ENCODE measurements at places on chromosomes 4 and X. TPM values are rescaled to one million over a fixed set of nuclear protein-coding genes. Genes with fewer than 3 reads are reported as not detected.
A peak's percentile ranks its signal among the peaks of the same experiment; 100 is the strongest.

SYNPO2 gene
- total RNA-seq: 116 TPM

FAM9C gene
- total RNA-seq: 0.64 TPM

ETDB gene
- total RNA-seq: not detected

FATE1 gene
- not detected for total RNA-seq

EGFL6 gene
- total RNA-seq: not detected

ZFYVE28 gene
- 60.7 TPM for total RNA-seq

RNF150 gene
- 7.9 TPM for total RNA-seq

AWAT2 gene
- not detected for total RNA-seq

CORIN gene
- not detected for total RNA-seq

BTC gene
- total RNA-seq: 11.9 TPM

BEND4 gene
- total RNA-seq: 0.80 TPM

SPOCK3 gene
- total RNA-seq: 0.27 TPM

- H3K27me3 ChIP-seq: no peaks in the 10 kb centered on the region
- no peak overlapping the region for H3K4me3 ChIP-seq
- H3K4me1 ChIP-seq: peaks cover 14% of the 10 kb centered on the region
- H3K36me3 ChIP-seq: no peaks in the 10 kb centered on the region
- DNase-seq: no peak
- H3K27ac ChIP-seq: peak overlapping the region; percentile 69
These were observed 30.3 kb upstream of the ADH1C start for GRCh38 chr4:99382745-99383360.

GRCh38 chr4:105147553-105148161 is 981 bp downstream of the TET2 start:
- H3K4me1 ChIP-seq: peaks cover 31% of the 10 kb centered on the region
- H3K4me3 ChIP-seq: peak overlapping the region; percentile 88
- H3K36me3 ChIP-seq: no peaks in the 10 kb centered on the region
- DNase-seq: peak; percentile 18
- H3K27ac ChIP-seq: peak overlapping the region; percentile 93

- no peak overlapping the region for H3K27ac ChIP-seq
- DNase-seq: no peak
- H3K36me3 ChIP-seq: no peaks in the 10 kb centered on the region
These were observed 31.5 kb upstream of the PTTG2 start for GRCh38 chr4:37928426-37929416.

DNA sequence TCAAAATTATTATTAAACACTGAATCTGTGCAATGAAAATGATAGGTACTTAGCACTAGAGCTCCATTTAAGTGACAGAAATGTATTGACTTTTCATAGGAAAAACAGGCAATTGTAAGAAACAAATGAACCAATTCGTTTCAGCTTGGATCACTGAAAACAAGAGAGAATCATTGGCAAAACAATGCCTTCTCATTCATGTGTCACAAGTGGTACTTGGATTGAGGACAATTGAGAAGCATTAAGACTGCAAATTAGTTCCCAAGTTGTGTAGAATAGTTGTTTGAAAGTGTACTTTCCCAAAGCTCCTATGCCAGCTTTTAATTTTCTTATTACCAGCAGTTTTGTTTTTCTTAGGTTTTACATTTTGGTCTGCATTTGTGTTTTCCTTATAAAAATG is 20.6 kb downstream of the CNKSR2 start:
- H3K4me1 ChIP-seq: no peaks in the 10 kb centered on the region
- no peak overlapping the region for H3K4me3 ChIP-seq
- H3K27ac ChIP-seq: no peak overlapping the region
- H3K36me3 ChIP-seq: no peaks in the 10 kb centered on the region
- no peak for DNase-seq
- H3K27me3 ChIP-seq: no peaks in the 10 kb centered on the region

DNA sequence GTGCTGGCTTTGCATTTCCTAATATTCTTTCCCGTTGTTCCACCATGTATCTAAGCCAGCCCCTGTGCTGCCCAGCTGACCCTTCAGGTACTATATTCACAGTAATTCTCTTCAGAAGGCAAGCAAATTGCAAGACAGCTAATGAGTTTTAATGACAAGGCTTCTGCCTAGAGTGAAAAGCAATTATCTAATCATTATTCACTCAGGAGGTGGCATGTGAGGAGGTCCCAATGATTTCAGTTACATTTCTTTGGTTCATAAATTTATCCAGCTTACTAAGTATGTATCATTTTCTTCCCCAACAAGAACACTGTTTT is 123.0 kb downstream of the RASGEF1B start:
- H3K27me3 ChIP-seq: no peaks in the 10 kb centered on the region
- H3K27ac ChIP-seq: no peak overlapping the region
- H3K36me3 ChIP-seq: no peaks in the 10 kb centered on the region
- H3K4me1 ChIP-seq: no peaks in the 10 kb centered on the region

DNA sequence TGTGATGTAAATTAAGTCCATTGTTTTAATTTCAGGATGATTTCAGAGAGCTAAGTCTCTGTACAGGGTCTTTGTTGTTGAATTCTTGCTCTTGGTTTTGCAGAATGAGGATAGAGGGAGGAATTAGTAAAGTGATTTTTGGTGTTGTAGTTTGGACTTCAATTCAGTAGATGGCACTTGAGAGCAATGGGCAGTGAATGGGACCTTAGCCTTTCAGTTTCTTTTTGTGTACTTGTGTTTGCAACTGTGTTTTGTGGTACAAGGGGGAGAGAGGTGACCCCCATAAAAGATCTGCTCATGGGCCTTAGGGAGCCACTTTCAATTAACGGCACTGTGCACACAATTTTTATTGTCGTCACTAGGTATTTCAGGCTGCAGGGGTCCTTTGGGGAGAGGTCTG is 340.0 kb downstream of the DCAF12L2 start:
- H3K27ac ChIP-seq: no peak overlapping the region
- no peak overlapping the region for H3K4me3 ChIP-seq
- H3K36me3 ChIP-seq: no peaks in the 10 kb centered on the region
- no peaks in the 10 kb centered on the region for H3K4me1 ChIP-seq

DNA sequence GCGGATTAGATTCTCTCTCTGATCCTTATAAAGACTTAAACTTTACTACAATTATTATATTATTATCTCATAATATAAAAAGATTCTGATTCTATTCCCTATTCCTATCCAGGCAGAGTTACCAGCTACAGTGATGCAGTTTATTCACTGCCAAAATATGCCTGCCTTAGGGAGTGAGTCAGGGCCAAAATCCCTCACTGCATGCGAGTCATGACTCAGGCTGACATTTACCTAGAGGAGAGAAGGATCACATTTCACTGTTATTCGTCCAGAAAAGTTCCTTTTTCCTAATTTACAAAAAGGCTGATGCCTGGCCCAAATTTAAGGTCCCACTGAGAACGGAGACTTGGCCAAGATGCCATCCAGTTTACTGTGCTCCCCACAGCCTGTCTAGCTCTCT is 168.5 kb upstream of the LDB2 start:
- no peaks in the 10 kb centered on the region for H3K36me3 ChIP-seq
- no peak for DNase-seq
- no peaks in the 10 kb centered on the region for H3K4me1 ChIP-seq
- no peak overlapping the region for H3K27ac ChIP-seq
- H3K27me3 ChIP-seq: no peaks in the 10 kb centered on the region
- H3K4me3 ChIP-seq: no peak overlapping the region

GRCh38 chr4:156971676-156972378 is at the start of gene PDGFC:
Gene PDGFC (minus strand): TSS chr4:156971799. CDS start chr4:156970903, 896 bp downstream.
- no peaks in the 10 kb centered on the region for H3K36me3 ChIP-seq
- no peaks in the 10 kb centered on the region for H3K27me3 ChIP-seq
- H3K27ac ChIP-seq: peak within 1 kb of the TSS; percentile 89
- H3K4me1 ChIP-seq: peaks cover 25% of the 10 kb centered on the region

DNA sequence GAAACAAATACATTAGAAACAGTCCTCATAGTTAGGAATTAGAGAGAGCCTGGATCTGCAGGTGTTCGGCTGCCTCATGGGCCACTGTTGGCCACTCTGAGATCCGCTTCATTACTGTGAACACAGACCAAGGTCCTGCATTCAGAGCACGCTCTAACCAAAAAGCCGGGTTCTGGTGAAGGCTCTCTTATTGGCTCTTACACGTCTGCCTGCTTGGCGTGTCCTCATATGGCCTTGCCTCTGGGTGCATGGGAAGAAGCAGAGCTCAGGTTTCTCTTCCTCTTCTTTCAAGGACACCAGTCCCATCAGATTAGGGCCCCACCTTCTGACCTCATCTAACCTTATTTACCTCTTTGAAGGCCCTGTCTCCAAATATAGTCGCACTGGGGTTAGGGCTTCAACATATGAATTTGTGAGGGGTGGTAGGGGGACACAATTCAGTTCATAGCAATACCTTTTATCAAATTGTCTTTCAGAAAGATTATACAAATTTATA is 37.1 kb upstream of the ELF2 start:
- H3K27me3 ChIP-seq: no peaks in the 10 kb centered on the region
- H3K4me3 ChIP-seq: no peak overlapping the region
- no peaks in the 10 kb centered on the region for H3K36me3 ChIP-seq
- no peak overlapping the region for H3K27ac ChIP-seq

DNA sequence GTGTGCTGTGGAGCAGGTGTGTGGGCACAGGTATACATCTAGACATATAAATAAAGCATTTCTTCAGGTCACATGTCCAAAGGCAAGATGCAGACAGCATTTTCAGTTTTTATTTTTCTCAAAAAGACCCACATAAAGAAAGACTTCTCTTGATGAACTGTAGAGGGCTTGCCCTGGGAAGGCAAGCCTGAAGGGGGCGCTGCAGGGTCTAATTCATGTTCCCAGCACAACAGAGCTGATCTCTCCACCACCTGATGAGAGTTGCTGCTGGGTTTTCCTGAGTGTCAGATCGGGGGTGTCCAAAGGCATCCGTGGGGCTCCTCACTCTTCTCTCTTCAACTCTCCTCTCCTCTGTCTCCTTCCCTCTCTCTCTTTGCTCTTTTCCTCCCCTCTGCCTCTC is 26.6 kb downstream of the ADRA2C start:
- H3K4me1 ChIP-seq: no peaks in the 10 kb centered on the region
- no peaks in the 10 kb centered on the region for H3K27me3 ChIP-seq
- DNase-seq: no peak
- H3K4me3 ChIP-seq: no peak overlapping the region
- no peaks in the 10 kb centered on the region for H3K36me3 ChIP-seq

DNA sequence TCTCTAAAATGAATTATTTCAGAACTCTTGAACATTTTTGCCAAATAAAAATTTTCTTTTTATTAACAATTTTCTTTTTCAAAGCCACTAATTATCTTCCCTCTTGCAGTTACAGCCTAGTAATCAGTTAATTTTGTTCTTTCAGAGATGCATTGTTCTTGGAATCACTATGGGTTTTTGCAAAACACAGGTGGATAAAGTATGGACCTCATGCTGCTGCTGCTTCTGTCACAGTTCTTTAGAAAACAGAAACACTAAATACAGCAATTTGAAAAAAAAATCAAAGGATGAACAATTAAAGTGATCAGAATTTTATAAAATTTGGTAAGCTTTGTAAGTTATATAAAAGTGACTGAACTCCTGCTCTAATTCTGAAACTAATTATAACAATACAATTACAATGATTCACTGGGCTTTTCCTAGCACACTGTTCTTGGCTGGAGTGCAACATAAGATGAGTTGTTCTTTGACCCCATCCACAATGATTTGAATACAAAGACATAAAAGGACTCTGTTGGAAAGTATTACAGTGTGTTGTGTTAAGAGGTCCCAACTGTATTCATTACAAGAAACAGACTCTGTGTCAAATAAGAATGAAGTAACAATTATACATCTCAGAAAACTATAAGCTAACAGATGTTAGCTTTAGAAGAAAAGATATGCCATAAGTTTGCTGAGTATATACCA is 59.4 kb upstream of the GK2 start:
- H3K27me3 ChIP-seq: no peaks in the 10 kb centered on the region
- peak overlapping the region; percentile 38 for H3K27ac ChIP-seq
- H3K4me3 ChIP-seq: no peak overlapping the region
- no peaks in the 10 kb centered on the region for H3K4me1 ChIP-seq
- H3K36me3 ChIP-seq: no peaks in the 10 kb centered on the region
- DNase-seq: no peak

GRCh38 chrX:53435997-53436396 is 1.8 kb upstream of the HSD17B10 start:
- DNase-seq: peak; percentile 67
- H3K36me3 ChIP-seq: no peaks in the 10 kb centered on the region
- no peak overlapping the region for H3K27ac ChIP-seq
- no peaks in the 10 kb centered on the region for H3K27me3 ChIP-seq

- H3K27me3 ChIP-seq: no peaks in the 10 kb centered on the region
- H3K4me3 ChIP-seq: no peak overlapping the region
- H3K4me1 ChIP-seq: no peaks in the 10 kb centered on the region
These were observed 509.8 kb downstream of the CENPC start for GRCh38 chr4:67035501-67035900.

Data from transverse colon (tissue), 4 donors.